ENCODE measurements at places on chromosomes 6 and 20. TPM values are rescaled to one million over a fixed set of nuclear protein-coding genes. Genes with fewer than 3 reads are reported as not detected.

MYLK2 gene
- 0.11 TPM for total RNA-seq

DOP1A gene
- 5.3 TPM for total RNA-seq

GNRH2 gene
- total RNA-seq, result 0.90 TPM

PPDPF gene
- total RNA-seq, result 171 TPM

COQ3 gene
- total RNA-seq, result 23.3 TPM

PLEKHG1 gene
- 3.3 TPM for total RNA-seq

UBD gene
- 1.6 TPM for total RNA-seq

OR2B6 gene
- total RNA-seq, result not detected

SIM1 gene
- total RNA-seq, result not detected

CUL9 gene
- 32.3 TPM for total RNA-seq
